ENCODE measurements at places on chromosomes 5 and 9.

- DNase-seq, result no peak
These were observed 57.4 kb downstream of the IRF1 start for GRCh38 chr5:132433141-132433540.

GRCh38 chr9:6566409-6567139, 79.0 kb downstream of the GLDC start:
- peak; percentile 84 for DNase-seq

DNA sequence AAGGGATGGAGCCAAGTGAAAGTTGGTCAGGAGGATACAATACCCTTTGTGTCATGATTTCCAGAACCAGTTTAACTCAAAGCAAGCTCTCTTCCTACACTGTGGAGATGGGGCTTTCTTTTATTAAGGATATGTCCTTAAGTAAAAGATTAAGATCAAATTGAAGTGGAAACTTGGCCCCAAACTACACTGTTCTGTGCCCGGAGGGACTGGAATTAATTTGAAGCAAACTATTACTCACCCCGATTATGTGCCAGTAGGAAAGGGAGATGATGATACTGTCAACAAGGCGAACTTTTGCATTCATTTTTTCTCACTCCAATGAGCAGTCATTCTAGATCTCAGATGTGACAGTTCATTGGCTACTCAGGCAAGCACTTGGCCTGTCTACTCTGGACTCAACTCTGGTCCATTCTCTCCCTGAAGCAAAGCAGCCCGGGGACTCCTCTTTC, 186.7 kb downstream of the NTRK2 start:
- no peak for DNase-seq

DNA sequence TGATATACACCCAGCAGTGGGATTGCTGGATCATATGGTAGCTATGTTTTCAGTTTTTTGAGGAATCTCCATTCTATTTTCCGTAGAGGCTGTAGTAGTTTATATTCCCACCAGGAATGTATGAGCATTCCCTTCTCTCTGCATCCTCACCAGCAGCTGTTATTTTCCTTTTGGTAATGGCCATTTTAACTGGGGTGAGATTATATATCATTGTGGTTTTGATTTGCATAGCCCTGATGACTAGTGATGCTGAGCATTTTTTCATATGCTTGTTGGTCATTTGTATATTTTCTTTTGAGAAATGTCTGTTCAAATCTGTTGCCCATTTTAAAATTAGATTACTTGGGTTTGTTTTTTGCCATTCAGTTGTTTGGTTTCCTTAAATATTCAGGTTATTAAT, 11.2 kb upstream of the PPIC start:
- DNase-seq, result no peak

DNA sequence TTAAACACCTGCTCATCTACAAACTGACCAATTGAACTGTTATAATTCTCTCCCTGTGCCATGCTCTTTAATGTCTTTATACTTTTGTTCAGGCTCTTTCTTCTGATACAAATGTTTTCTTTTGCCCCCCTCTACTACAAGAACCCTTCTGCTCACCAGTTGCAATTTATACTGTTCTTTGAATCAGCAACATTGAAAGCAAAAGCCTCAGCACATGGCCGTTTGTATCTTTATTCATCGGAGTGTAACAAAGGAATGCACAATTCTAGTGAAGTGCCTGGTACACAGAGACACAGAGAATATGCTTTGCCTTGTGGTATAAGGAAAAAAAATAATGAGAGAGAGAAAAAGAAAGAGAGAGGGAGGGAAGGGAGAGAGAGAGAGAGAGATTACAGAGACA, 547.1 kb downstream of the CDH12 start:
- no peak for DNase-seq

DNA sequence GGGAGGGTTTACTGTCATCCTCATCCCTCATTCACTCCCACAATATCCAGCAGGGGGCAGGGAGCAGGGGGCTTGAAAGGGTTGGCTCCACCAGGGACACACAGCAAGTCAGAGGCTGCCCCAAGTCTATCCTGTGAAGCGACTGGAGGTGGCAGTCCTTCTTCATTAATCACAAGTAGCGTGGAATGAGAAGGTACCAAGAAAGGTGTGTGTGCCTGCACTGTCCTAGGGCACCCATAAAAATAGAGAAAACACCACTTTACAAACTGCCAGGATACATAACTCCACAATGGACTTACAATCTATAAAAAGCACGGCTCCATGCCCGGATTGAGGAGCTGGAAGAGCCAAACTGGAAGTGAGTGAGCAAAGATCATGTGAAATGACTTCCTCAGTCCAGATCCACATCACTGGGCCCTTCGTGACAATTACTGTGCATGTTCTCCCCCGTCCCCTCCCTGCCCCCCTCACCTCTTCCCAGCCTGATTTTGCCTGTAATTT, 183.9 kb downstream of the SLIT3 start:
- DNase-seq, result no peak

GRCh38 chr9:132350861-132351315, 3.9 kb downstream of the SETX start:
- no peak for DNase-seq

DNA sequence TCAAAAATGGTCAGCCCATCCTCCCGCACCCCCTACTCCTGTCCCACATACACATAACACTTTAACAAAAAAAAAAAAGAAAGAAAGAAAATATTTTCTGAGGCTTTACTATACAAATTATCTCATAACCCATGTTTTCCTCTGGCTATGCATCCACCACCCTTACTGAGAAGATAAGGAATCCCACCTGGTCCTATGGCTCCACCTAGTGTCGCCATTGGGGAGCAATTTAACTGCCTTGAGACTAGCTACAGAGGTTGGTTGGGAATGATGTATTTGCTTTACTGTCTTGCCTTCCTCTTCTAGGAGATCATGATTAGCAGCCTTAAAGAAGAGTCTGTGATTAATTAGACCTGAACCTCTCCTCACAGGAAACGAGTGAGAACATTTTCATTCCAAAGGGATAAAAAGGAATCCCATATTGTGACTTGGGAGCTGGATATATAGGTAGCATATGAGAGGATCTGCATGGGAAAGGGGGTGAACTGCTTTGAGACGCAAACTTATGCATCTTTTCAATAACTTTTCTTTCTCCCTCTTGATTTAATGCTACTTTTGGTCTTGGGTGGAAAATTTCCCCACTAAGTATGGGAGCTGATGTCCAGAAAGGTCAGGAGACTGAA, 77.7 kb upstream of the SELENOP start:
- peak; percentile 65 for DNase-seq
